GM03348 (cell line): ENCODE measurements at places on chromosomes 2 and 18.

GRCh38 chr2:197571627-197572271, 55.9 kb downstream of the MOB4 start:
- peak; percentile 31 for DNase-seq

DNA sequence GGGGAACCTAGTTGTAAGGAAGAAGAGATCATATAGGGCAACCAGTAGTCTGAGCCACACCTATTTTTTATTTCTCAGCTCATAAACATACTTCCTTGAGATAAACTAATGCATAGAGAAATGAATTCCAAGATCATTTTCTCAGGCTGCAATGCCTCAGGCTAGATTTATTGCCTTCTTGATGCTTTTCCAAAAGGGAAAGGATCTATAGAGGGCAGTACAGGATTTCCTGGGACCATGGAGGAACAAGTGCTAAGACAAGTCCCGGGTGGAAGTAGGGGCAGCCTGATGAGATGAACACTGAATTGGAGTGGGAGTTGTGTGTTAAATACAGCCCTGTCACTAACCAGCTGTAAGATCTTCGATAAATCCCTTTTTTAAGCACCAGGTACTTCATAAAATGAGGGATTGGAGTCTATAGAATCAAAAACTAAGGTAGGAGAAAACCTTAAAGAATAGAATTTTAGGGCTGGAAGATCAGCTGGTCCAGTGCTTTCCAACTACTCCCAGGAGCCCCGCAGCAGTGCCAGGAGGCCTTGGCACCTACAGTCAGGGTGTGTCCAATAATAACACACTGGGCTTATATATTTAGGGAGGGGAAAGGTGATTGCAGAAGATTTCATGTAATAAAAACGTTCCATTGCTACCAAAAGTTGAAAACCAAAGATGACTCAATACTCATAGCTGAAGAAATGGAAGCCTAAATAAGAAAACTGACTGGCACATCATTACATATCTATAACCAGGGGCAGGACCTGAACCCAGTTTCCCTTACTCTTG, 58.1 kb downstream of the SERTAD2 start:
- no peak for DNase-seq

DNA sequence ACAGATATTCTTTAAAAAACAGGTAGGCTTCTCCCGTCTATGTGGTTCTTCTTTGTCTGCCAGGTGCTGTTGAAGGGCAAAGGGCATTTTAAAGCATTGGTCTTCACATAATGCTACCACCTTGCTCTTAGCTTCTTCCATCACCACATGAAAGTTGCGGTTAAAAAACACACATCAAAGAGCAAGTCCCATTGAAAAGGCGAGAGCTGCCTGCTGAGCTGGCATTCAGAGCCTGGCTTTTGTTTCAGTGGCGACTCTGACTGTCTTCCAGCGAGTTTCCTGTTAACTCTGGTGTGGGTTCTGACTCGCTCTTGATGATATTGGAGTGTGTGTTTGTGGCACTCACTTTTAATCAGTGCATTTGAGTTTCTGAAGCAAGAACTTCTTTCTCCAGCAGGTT, 624.9 kb upstream of the FANCL start:
- DNase-seq = no peak

DNA sequence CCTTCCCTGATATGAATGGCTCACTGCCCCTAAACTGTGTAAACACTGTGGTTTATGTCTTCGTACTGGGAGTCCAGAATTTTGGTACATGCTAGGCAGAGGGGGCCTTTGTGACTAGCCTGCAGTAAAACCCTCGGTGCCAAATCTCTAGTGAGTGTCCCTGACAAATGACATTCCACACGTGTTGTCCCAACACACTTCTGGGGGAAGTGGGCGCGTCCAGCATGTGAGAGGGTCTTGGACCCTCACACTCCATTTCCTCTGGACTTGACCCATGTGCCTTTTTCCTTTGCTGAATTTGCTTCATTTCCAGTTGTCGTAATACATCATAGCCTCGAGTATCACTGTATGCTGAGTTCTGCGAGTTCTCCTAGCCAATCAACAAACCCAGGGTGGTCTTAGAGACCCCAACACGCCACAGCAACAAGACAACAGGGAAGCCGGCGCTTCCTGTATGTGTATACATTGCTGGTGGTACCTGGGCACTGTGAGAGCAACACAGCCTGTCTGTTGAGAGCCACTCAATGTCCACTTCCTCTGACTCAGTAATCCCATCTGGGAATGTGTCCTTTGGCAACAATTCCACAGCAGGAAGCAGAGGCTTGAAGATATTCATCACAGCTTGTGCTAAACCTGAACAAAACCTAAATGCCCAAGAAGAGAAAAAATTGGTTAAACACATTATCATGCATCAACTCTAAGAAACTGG, 26.9 kb upstream of the SLC66A3 start:
- peak; percentile 63 for DNase-seq

GRCh38 chr18:37219257-37219656, 346.3 kb downstream of the CELF4 start:
- DNase-seq = no peak

- DNase-seq = no peak
Measured at GRCh38 chr2:157061799-157062198, 195.7 kb upstream of the GALNT5 start.
